AML-193 (cell line): ENCODE measurements at places on chromosomes 4 and X.
A peak's percentile ranks its signal among the peaks of the same experiment; 100 is the strongest.

- DNase-seq = no peak
These were observed 85.9 kb downstream of the CLDN34 start for GRCh38 chrX:10052906-10053625.

DNA sequence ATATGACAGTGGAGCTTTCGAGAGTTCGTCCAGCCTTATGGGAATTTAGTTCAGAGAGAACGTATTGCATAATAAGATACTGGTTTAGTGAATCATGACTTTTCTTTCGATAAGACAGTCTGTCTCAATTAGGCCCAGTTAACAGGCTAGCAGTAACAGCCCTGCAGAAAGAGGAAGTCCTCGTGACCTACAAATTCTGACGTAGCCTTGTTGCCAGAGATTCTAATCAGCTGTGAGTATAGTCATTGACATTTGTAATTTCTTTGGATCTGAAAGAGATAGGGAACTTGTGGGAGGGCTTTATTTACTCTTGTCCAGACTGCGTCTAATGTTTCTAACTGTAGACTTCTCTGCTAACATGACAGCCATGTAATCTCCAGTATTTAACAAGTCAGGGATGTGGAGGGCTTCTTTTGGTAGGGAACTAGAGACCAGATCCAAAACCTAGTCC is 15.8 kb downstream of the ART3 start:
- peak; percentile 96 for DNase-seq

- peak; percentile 54 for DNase-seq
These were observed 17.6 kb downstream of the ARMCX2 start for GRCh38 chrX:101642093-101642492.

DNA sequence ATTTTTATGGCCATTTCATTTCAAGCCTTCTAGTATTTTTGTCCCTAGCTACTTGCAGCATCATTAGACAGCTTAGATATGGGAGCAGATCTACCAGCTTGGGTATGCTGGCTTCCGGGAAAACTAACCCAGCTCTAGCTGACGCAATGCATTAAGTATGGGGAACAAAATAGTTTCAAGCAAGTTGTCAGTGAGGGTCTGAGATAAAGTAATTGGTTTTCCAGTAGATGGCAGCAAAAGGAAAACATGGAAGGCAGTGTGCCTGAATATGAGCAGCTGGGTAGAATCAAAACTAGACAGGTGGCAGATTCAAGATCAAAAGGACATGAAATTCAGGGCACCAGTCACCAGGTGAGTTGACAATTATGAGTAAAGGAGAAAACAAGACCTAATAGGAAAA is 340.9 kb upstream of the CTSO start:
- peak; percentile 52 for DNase-seq

- DNase-seq = no peak
These were observed 88.2 kb downstream of the TASL start for GRCh38 chrX:30489323-30489722.
